ENCODE measurements at places on chromosomes 13 and 19.
A peak's percentile ranks its signal among the peaks of the same experiment; 100 is the strongest.

DNA sequence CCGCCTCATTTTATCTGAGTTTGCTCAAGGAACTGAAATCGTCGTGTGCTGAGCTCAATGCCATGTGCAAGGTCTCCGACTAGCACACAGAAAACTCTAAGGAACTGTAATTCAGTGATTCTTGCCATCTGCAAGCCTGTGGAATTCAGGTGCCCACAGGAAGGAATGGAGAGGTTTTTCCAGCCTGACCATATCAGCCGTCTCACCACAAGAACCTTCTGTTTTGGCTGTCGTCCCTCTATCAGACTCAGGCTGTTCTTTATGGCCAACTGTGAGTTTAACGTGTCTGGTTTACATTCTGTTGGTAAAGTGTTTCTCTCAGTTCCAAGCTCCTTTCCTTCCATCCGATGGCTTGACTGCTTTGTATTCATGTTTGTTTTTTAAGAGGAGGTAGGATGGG lies 293.5 kb downstream of the SPRY2 start:
- no peak for DNase-seq

DNA sequence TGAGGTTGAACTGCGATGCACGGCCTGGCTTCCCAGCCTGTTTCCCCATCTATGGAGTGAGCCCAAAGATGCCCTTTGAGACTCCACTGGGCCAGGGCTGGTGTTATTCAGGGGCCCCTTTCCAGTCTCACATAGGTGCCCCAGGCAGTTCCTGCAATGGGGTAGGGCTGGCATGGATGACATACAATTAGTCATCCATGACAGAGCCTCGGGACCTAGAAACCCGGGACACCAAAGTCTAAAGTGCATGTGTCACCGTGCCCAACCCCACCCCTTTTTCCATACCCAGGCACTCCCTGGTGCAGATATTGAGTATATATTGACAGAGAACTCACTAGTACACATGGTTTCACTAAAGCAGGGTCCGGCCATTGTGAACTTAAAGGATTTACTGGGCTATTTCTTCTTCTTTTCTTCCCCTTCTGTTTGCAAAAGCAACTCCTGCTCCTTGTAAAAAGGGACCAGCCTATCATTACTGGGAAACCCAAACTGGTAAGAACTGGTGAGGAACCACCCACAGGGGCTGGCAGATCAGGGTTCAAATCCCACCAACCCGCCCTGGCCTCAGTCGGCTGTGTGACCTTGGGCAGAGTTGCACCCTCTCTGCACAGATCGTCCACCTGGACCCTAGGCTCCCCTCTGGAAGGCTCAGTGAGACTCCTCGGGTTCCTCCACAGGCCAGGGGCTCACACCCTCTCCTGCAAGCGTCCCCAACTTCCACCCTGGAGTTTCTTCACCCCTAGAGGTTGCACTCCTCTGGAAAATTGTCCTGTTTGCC lies 2.7 kb downstream of the B3GNT3 start:
- no peak for DNase-seq

GRCh38 chr19:48239120-48239519 lies 16.6 kb downstream of the CARD8 start:
- DNase-seq = no peak

DNA sequence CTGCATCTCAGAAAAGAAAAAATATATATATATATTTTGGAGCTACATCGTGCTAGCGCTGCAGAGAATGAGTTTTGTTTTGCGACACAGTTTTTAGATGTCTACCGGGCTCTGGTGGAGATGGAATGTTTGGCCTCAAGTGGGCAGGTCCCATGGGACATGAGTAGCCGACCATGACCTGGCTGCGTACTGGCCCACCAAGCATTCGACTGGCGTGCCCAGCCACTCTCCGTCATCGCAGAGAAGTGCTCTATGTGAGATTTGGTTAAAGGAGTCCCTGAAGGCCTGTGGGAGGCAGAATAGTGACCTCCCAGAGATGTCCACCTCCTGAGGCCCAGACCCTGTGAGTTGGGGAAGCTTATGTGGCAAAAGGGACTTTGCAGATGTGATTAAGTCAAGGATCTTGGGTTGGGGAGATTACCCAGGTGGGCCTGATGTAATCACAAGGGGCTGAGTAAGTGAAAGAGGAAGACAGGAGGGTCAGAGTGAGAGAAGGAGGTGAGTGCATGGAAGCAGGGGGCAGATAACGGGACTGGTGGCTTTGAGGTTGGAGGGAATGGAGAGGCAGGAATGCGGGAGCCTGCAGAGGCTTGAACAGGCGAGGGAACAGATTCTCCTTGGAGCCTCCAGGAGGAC lies 821 bp upstream of the LILRB4 start:
- DNase-seq = no peak

DNA sequence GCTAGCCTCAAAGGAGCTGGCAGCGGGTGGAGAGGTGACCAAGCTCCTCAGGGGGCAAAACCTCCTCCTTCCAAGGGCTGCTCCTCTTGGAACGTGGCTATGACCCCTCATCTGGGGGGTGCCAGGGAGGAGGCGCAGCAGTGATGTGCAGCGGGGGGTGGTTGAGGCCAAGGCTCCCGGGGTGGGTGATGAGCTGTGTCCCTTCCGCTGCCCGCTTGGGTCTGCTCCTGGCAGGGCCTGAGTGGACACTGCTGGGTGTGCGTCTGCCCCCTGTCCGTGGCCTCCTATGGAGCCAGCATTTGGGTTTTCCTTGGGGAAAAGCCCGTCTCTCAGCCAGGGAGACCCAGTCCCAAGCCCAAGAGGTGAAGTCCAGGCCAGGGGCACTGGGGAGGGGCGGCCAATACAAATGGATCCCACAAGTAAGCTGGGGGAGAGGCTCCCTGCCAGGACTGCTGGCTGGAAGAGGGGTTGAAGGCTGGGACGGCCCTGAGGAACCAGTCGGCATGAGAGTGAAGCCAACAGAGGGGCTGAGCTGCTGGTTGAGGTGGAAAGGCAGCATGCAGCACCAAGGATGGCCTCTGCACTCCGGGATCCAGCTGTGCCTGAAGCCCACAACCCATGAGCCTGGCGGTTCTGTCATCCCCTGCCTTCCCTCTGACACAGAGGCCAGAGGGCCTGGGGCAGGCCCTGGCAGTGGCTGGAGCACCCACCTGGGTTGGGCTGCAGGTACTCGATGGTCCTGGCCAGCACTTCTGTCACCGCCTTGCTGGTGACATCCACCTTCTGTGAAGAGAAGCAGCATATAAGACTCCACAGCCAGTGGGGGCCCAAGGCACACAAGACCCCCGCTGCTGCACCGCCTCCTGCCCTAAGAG lies 22.7 kb downstream of the MPND start:
- DNase-seq = no peak

- peak; percentile 8 for DNase-seq
Measured at GRCh38 chr19:7292950-7293761, 1.1 kb downstream of the INSR start.

GRCh38 chr19:14473978-14474578 lies 1.1 kb downstream of the PTGER1 start:
- DNase-seq = no peak

DNA sequence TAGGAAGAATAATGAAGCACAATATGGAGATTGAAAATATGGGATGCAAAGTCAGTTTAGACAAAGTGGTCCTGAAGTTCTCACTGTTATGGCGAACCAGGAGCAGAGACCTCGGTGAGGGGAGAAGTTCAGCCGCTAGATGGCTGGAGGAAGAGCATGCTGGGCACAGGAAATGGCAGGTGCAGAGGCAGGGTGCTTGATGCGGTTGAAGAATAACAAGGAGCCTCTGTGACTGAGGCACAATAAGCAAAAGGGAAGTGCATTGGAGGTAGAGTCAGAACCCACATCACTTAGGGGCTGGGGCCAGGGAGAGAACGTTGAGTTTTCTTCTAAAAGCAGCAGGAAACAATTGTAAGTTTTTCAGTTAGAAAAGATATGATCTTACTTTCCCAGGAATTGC lies 1725.2 kb downstream of the EFNB2 start:
- no peak for DNase-seq

- DNase-seq = no peak
Measured at GRCh38 chr13:81138353-81138980, 797.5 kb upstream of the SPRY2 start.

- DNase-seq = peak; percentile 54
Measured at GRCh38 chr13:111518161-111518792, 197.8 kb downstream of the TEX29 start.

DNA sequence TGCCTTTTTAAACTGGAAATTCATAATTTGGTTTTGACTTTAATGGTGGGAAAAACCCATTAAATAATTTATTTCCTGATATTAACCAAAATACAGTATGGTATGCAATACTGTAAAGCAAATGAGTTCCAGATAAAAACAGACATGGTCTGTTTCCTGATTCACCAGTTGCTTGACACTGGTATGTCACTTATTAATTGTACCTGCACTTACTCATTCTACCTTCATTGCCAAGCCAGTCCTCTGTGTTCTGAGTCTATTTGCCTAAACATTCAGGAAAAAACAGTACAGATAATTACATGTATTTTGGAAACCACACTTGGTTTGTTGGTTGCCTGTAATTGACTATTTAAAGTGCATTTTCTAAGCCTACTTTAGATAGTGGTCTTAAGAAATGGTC lies 159.3 kb downstream of the TNFRSF19 start:
- DNase-seq = no peak

DNA sequence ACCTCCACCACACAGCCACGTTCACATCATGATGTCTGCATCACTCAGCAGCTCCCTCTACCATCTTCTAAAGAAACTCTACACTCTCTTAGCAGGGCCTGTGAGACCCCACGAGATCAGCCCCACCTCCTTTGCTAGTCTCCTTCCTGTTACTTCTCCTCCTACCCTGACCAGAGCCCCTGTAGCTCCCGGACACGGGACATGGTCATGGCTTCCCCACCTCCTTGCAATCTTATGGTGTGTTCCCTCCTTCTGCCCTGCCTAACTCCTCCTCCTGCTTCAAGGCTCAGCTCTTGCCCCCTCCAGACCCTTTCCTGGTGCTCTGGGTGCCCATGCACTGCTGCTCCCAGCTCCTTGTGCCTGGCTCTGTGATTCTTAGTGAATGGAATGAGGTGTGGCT lies 8.1 kb upstream of the MRPS31 start:
- no peak for DNase-seq

- DNase-seq = no peak
Measured at GRCh38 chr13:80903911-80904310, 563.0 kb upstream of the SPRY2 start.

DNA sequence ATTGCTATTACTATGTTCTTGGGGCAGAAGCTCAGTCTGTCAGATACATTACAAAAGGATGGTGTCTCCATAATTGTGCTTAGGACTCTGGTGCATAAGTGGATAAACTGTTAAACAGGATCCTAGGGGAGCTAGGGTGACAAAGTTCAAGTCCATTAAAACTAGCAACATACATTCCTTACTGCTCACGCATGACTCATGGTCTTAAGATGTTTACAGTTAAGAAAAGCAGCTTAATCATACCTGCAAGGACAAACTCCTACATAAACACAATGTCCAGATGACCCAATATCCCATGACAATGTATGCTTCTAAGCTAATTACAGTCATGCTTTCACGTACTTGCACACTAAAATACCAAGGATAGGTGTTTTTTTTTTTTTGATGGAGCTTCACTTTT lies 3.5 kb upstream of the ZNF701 start:
- no peak for DNase-seq

DNA sequence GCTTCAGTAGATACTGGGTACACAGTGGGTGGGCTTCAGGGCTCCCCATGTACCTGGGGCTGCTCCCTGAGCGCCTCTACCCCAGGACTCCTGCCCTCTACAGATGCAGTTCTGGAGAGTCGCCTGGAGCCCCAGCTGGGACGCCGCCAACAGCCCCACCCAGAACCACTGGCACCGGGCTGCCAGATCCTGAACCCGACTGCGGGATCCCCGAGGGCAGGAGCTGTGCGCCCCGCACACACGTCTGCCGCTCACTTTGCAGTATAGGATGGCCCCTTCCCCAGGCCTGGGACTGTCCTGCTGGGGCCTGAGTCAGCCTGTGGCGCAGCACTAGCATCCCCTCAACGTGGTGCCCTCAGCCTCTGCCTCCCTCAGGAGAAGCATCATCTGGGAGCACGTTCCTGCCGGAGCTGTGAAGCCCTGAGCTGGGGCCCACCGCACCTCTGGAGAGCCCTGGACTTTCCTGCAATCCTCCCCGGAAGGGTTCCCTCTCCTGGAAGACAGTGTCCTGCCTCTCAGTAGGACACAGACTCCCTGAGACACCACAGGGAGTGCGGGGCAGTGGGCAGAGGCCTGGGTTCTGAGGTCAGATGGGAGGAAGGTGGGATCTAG lies 3.7 kb downstream of the REXO1 start:
- DNase-seq = no peak

- DNase-seq = no peak
Measured at GRCh38 chr19:51081476-51081875, 1.2 kb downstream of the KLK14 start.

GRCh38 chr13:49098771-49099512 lies 121.2 kb upstream of the MLNR start:
- DNase-seq = no peak

DNA sequence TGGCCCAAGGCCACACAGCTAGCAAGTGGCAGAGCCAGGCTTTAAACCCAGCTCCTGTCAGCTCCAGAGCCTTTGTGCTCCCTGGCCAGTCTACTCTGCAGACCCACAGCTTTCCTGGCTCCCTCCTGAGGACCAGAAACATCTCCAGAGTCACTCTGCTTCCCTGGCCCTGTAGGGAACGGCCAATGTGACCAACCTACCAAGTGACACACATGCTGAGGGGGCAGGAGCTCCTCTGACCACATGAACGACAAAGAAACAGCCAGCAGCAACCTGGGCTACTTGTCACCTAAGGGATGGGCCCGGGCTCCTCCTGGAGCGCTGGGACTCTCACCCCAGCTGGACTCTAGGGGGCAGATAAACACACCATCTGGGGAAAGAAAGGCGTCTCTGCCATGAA lies 19.3 kb downstream of the PEG3 start:
- no peak for DNase-seq

DNA sequence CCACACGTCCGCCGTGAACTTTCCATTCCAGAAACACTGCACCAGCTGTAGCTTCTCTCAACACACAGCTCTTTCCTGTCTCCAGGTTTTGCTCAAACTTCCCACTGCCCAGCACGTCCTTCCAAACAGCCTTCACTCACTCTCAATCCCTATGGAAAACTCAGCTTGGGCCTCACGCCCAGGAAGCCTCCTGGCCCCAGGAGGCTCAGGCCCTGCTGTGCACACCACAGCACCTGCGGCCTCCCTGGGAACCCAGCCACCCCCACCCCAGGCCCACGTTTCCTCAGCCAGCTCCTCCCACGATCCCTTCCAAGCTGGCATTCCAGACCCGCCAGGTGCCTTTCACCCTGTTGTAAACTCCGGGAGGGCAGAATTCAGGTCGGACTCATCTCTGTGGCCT lies 35.2 kb downstream of the C13orf46 start:
- DNase-seq = peak; percentile 42

All from NCI-H345 (cell line).